ENCODE measurements at places on chromosomes 5 and 9.

GRCh38 chr9:130036099-130036498, 6.9 kb downstream of the FNBP1 start:
- DNase-seq = no peak

DNA sequence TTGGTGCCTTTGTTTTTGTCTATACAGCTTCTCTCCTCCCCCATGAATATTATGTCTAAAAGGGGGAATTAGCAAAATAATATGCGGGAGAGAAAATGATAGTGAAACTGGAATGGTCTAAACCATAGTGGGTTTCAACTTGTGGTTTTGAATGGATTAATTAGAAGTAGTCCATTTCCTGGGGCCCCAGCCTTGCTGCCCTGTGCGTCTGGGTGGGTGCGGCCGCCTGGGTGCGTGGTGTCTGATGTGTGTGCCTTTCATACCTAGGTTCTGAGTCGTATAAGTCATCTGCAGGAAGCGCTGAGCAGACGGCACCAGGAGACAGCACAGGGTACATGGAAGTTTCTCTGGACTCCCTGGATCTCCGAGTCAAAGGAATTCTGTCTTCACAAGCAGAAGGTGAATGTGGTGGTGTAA, 120.0 kb upstream of the CACNA1B start:
- no peak for DNase-seq

GRCh38 chr5:22341406-22341805, 511.7 kb downstream of the CDH12 start:
- DNase-seq = no peak

DNA sequence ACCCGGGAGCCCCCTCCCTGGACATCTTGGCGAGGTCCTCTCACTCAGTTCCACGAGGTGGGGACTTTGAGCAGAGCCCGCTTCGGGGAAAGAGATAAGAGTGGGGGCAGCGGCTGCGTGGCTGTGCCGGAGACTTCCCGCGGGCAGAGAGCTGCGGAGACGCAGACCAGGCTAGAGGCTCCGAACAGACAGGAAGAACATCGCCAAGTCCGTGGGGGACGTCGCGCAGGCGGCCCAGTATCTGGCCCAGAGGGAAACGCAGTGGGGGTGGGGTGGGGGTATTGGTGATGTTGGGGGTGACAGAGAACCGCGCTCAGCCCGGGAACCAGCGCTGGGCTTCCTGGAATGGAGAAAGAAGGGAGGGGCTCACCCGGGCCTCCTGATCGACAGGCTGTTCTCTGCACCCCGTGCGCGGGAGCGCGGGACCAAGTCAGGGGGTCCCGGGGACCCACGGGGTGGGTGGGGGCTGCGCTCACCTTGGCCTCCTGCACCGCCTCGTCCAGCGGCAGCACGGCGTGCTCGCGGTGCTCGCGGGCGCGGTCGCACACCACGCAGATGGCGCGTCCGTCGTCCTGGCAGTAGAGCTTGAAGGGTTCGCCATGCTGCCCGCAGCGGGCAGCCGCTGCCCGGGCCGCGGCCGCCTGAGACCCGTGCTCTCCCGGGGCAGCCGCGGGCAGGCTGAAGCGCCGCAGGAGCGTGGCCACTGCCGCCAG, 727 bp downstream of the TRIM7 start:
- DNase-seq = no peak

- no peak for DNase-seq
These were observed 76.7 kb upstream of the IER5L start for GRCh38 chr9:129254566-129255287.

- DNase-seq = no peak
These were observed 97.9 kb downstream of the PDE8B start for GRCh38 chr5:77308154-77308960.

DNA sequence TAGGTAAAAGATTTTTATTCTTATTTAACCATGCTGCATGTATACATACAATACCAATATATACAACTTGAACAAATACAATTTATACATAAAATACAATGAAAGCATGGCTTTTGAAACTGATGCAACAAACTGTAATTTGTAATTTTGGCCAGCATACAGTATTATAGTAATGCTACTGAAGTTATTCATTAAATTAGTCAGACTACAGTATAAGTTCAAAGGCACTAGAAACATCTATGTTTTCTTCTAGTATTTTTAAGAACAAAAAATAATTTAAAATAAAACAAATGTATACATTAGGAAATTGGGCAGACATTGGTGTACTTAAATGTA, 18.8 kb downstream of the IL4 start:
- DNase-seq = no peak

GRCh38 chr5:61333321-61333953, 1.4 kb downstream of the ZSWIM6 start:
- DNase-seq = no peak

DNA sequence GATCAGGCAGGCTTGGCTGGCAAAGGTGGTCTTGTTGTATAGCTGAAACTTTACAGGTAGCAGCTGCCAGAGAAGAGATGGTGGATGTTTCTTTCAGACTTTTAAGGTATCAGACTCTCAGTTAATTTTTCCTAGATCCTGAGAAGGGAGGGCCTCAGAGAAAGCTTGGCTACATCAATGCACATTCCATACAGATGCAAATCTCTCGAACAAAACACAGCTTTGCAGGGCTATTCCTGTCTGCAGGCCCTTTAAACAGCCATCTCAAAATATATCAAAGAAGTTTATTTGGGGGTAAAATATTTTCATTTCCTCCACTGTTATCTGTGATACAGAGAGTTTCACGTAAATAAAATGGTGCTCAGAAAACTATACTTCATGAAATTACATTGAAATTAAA, 1584.4 kb downstream of the EFNA5 start:
- no peak for DNase-seq

GRCh38 chr9:130411566-130411915, 33.2 kb upstream of the ASS1 start:
- no peak for DNase-seq

GRCh38 chr5:80141147-80141671, 106.1 kb downstream of the THBS4 start:
- no peak for DNase-seq

GRCh38 chr9:108136656-108137055, 647.1 kb upstream of the KLF4 start:
- no peak for DNase-seq

All from stimulated activated CD4-positive, alpha-beta T cell treated with anti-CD3 and anti-CD28 coated beads, Interleukin-1b, Interleukin-23, amount 100 ng/mL, for 1 hour (primary cell).